ENCODE measurements at places on chromosomes 11 and 22.

DNA sequence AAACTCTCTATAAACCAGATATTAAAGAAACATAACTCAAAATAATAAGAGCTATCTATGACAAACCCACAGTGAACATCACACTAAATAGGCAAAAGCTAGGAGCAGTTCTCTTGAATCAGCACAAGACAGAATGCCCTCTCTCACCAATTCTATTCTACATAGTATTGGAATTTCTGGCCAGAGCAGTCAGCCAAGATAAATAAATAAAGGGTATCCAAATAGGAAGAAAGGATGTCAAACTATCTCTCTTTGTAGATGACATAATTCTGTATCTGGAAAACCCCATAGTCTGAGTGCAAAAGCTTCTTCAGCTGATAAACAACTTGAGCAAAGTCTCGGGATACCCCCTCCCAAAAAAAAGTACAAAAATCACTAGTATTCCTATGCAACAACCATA is 359.8 kb downstream of the LRRC4C start:
- H3K27ac ChIP-seq: no peak overlapping the region
- no peak for DNase-seq

- peaks cover 68% of the 10 kb centered on the region for H3K27me3 ChIP-seq
- peaks cover 9% of the 10 kb centered on the region for H3K4me1 ChIP-seq
- peaks cover 3% of the 10 kb centered on the region for H3K36me3 ChIP-seq
- no peak for DNase-seq
- H3K4me3 ChIP-seq: no peak overlapping the region
These were observed 5.7 kb upstream of the KRTAP5-6 start for GRCh38 chr11:1691026-1691877.

GRCh38 chr22:37202716-37203115 is 9.6 kb downstream of the SSTR3 start:
- H3K4me1 ChIP-seq: peaks cover 7% of the 10 kb centered on the region
- H3K27ac ChIP-seq: no peak overlapping the region
- peaks cover 3% of the 10 kb centered on the region for H3K36me3 ChIP-seq
- H3K4me3 ChIP-seq: no peak overlapping the region

DNA sequence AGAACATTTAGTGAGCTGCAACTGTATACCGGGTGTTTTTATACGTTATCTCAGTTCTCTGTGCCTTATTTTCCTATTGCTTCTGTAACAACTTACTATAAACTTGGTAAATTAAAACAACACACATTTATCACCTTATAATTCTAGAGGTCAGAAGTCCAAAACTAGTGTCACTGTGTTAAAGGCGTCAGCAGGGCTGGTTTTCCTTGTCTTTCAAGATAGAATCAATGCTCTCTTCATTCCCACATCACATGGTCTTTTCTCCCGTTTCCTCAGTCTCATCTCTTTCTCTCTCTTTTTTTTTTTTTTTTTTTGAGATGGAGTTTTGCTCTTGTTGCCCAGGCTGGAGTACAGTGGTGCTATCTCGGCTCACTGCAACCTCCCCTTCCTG is 36.1 kb downstream of the MB start:
- no peaks in the 10 kb centered on the region for H3K36me3 ChIP-seq
- no peak for DNase-seq
- H3K4me1 ChIP-seq: no peaks in the 10 kb centered on the region
- peaks cover 8% of the 10 kb centered on the region for H3K27me3 ChIP-seq

GRCh38 chr11:17014321-17014832 is at the start of gene PLEKHA7:
TSS of gene PLEKHA7 (minus strand) at chr11:17014414. CDS start at chr11:17014401, 13 bp downstream.
- H3K27me3 ChIP-seq: peaks cover 18% of the 10 kb centered on the region
- H3K36me3 ChIP-seq: no peaks in the 10 kb centered on the region
- peak within 1 kb of the TSS; percentile 88 for H3K27ac ChIP-seq
- DNase-seq: no peak
- H3K4me3 ChIP-seq: peak within 1 kb of the TSS; percentile 92

- H3K27me3 ChIP-seq: peaks cover 49% of the 10 kb centered on the region
- H3K27ac ChIP-seq: no peak overlapping the region
- no peak overlapping the region for H3K4me3 ChIP-seq
- no peaks in the 10 kb centered on the region for H3K4me1 ChIP-seq
- peaks cover 2% of the 10 kb centered on the region for H3K36me3 ChIP-seq
These were observed 112.2 kb downstream of the BRD1 start for GRCh38 chr22:49715450-49715849.

DNA sequence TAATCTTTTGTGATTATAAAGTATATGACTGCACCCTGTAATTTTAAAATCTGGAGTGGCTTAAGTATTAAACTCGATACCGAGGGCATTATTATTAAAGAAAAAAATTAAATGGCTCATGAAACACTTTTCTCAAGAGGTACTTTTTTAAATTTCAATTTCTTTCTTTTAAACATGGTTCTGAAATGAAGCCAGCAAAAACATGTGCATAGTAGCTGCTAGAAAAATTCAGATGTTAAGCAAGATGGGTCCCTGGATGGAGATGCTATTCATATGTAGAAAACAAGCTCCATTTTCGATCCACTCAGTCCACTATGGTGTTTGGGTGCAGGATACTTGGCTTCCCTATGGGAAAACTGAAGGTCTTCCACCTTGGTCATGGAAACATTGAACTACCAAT is 189.5 kb downstream of the PGR start:
- H3K36me3 ChIP-seq: no peaks in the 10 kb centered on the region
- DNase-seq: no peak
- no peak overlapping the region for H3K27ac ChIP-seq

DNA sequence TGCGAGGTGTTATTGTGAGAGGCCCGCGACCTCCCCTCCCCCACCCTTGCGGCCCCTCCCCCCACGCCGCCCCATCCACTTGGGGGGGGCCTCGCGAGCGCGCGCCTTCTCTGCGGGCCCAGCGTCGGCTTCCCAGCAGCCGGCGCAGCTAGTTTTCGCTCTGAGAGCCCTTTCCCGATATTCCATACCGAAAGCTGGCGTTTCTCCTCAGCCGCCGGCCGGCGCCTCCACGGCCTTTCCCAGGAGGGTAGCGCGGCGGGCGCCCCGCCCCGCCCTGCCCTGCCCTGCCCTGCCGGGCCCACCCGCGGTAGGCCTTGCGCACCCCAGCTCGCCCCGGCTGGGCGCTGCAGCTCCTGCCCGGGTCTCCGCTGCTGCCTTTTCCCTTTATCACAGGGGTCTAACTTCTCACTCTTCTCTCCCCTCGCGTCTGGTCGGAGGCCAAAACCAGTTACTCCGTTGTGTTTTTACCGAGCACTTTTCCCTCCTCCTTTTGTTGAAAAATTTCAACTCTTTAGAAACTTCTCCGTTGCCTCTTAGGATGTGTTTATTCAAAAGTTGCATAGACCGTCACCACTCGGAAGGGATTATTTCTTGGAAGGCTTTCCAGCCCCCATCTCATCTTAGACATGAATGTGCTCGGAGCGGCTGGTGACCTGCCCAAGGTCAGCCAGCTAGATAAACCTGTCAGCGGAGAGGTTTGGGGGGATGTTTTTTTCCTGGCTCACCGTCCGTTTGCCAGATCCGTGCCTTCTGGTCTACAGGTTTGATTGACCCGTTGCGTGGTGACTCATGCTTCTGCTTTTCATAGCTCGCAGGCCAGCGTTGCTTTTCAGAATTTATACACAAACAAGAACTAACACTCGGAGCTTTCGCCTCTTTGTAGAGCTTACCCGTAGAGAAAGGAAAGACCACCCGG is 648 bp downstream of the PAFAH1B2 start:
- H3K36me3 ChIP-seq: peaks cover 53% of the 10 kb centered on the region
- H3K4me1 ChIP-seq: peaks cover 46% of the 10 kb centered on the region
- peak overlapping the region; percentile 91 for H3K27ac ChIP-seq
- peaks cover 11% of the 10 kb centered on the region for H3K27me3 ChIP-seq

- H3K36me3 ChIP-seq: peaks cover 5% of the 10 kb centered on the region
- H3K4me1 ChIP-seq: peaks cover 18% of the 10 kb centered on the region
- no peak overlapping the region for H3K4me3 ChIP-seq
- H3K27me3 ChIP-seq: no peaks in the 10 kb centered on the region
These were observed 6.7 kb downstream of the SMTN start for GRCh38 chr22:31087744-31088215.

- no peak overlapping the region for H3K4me3 ChIP-seq
- no peak overlapping the region for H3K27ac ChIP-seq
- no peaks in the 10 kb centered on the region for H3K27me3 ChIP-seq
- DNase-seq: no peak
- no peaks in the 10 kb centered on the region for H3K36me3 ChIP-seq
These were observed 118.8 kb downstream of the SPATA19 start for GRCh38 chr11:133726542-133726941.

DNA sequence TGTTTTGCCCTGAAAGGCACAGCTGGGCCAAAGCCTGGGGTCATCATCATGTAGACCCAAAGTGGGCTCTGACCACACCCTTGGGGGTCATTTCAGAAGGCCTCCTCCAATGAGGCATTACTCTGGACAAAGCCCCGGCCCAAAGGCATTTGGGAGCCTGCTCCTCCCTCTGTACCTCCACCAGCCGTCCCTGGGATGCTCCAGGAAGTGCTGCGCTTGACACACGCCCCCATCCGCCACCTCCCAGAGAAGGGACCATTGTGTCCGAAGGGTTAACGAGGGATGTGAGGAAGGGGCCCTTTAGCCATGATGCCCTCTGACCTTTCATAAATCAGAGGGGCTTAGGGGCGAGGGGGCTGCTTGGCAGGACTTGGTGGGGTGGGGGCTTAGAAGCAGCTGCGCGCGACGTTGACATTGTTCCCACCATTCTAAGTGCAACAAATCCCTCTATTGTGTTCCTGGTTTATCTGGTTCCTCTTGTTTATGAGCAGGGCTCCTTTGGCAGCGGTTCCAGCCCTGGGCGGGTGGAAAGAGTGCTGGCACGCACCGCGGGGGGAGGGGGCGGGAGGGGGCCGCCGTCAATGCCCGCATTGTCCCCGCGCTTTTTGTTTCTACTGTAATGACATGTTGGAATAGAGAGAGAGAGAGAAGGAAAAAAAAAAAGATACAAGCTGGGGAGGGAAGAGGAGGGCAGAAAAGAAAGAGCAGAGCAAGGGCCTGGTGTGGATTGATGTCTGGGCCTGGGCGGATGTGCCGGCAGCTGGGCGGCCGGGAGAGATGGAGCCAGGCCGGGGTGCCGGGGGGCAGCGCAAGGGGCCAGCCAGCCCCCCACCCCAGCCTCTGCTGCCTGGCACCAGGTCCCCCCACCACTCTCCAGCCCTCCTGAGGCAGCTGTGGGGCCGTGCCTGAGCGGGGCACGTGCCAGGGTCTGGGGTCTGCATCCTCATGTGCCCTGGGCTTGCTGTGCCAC is 32.1 kb upstream of the SOX10 start:
- DNase-seq: no peak
- no peaks in the 10 kb centered on the region for H3K4me1 ChIP-seq
- no peaks in the 10 kb centered on the region for H3K27me3 ChIP-seq
- H3K27ac ChIP-seq: no peak overlapping the region
- peaks cover 5% of the 10 kb centered on the region for H3K36me3 ChIP-seq

DNA sequence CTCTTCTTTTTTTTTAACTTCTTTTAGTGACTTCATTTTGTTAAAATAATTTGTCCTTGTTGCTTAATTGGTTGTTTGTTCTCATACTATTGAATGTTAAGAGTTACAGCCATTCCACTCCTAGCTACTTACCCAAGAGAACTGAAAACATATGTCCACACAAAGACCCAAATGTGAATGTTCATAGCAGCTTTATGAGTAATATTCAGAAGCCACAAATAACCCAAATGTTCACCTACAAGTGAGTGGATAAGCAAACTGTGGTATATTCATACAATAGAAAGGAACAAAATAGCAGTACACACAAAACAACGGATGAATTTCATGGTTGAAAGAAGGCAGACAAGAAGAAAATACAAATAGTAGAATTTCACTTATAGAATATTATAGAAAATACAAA is 1.4 kb upstream of the OR4D11 start:
- no peak for DNase-seq
- no peak overlapping the region for H3K27ac ChIP-seq
- H3K36me3 ChIP-seq: no peaks in the 10 kb centered on the region
- no peaks in the 10 kb centered on the region for H3K4me1 ChIP-seq
- H3K4me3 ChIP-seq: no peak overlapping the region
- H3K27me3 ChIP-seq: peaks cover 44% of the 10 kb centered on the region

DNA sequence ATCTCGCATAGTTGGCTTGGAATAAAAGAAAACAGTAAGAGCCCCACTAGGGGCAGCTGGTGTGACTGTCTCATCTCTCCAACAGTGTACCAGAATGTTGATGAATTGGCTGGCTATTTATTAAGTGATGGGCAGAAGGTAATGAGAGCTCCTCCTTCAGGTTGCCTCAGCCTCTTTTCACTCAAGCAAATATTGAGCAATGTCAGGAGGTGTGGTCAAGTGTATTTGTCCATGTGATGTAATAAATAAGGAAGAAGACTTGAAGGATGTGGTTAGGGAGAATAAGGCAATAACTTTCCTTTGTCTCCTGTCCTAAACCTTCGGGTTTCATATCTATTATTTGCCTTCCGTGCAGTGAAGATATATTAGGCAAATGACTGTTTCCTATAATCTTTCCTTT is at the start of gene TCN1:
Gene TCN1 (minus strand): TSS at position 91 of the 400 bp plus-strand sequence. CDS start 17 bp downstream, at position 74.
- H3K4me1 ChIP-seq: no peaks in the 10 kb centered on the region
- no peaks in the 10 kb centered on the region for H3K36me3 ChIP-seq
- peaks cover 25% of the 10 kb centered on the region for H3K27me3 ChIP-seq
- no peak within 1 kb of the TSS for H3K27ac ChIP-seq
- H3K4me3 ChIP-seq: no peak within 1 kb of the TSS

- peaks cover 2% of the 10 kb centered on the region for H3K36me3 ChIP-seq
- no peak for DNase-seq
- H3K27ac ChIP-seq: no peak overlapping the region
These were observed 43.7 kb downstream of the KREMEN1 start for GRCh38 chr22:29116397-29117123.

- no peak for DNase-seq
- no peaks in the 10 kb centered on the region for H3K36me3 ChIP-seq
- no peaks in the 10 kb centered on the region for H3K4me1 ChIP-seq
- no peak overlapping the region for H3K27ac ChIP-seq
- H3K27me3 ChIP-seq: peaks cover 75% of the 10 kb centered on the region
- no peak overlapping the region for H3K4me3 ChIP-seq
These were observed 102.1 kb downstream of the NECTIN1 start for GRCh38 chr11:119626871-119627270.

DNA sequence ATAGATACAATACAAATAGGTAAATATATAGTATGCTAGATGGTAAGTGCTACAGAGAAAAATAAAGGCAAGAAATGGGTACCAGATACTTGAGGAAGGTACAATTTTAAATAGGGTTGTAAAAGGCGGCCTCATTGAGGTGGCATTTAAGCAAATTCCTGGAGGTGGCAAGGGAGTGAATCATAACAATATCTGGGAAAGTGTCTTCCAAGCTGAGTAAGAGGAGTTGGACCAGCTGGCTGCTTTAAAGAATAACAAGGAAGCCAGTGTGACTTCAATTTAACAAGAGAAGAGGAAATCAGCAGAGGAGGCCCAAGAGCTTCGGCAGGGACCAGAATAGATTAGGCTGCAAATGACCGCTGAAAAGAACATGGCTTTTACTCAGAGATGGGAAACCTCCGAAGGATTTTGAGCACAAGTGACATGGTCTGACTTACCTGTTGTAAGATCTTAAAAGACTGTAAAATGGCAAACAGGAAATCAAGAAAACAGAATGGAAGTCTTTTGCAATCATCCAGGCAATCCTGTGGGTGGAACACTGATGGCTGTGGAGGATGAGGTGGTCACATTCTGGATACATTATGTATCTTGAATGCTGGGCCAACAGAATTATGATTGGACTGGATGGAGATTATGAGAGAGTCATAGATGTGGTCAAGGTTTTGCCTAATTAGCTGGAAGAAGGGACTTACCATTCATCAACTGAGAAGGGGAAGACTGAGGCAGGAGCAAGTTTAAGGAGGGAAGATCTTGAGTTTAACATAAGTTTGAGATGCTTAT is 77.2 kb downstream of the RDX start:
- H3K4me3 ChIP-seq: no peak overlapping the region
- H3K27ac ChIP-seq: no peak overlapping the region
- peaks cover 3% of the 10 kb centered on the region for H3K36me3 ChIP-seq
- DNase-seq: no peak
- no peaks in the 10 kb centered on the region for H3K4me1 ChIP-seq

GRCh38 chr11:33437529-33437928 is 180.3 kb downstream of the HIPK3 start:
- no peak for DNase-seq
- H3K4me3 ChIP-seq: no peak overlapping the region
- peaks cover 1% of the 10 kb centered on the region for H3K27me3 ChIP-seq
- H3K4me1 ChIP-seq: no peaks in the 10 kb centered on the region
- no peaks in the 10 kb centered on the region for H3K36me3 ChIP-seq
